Activated CD4-positive, alpha-beta T cell treated with anti-CD3 and anti-CD28 coated beads, Interleukin-2, amount 10 ng/mL, durations not matched to agents 24 days and 14 days (primary cell): ENCODE measurements at places on chromosomes 12 and 14. TPM values are rescaled to one million over a fixed set of nuclear protein-coding genes. Genes with fewer than 3 reads are reported as not detected.

DNA sequence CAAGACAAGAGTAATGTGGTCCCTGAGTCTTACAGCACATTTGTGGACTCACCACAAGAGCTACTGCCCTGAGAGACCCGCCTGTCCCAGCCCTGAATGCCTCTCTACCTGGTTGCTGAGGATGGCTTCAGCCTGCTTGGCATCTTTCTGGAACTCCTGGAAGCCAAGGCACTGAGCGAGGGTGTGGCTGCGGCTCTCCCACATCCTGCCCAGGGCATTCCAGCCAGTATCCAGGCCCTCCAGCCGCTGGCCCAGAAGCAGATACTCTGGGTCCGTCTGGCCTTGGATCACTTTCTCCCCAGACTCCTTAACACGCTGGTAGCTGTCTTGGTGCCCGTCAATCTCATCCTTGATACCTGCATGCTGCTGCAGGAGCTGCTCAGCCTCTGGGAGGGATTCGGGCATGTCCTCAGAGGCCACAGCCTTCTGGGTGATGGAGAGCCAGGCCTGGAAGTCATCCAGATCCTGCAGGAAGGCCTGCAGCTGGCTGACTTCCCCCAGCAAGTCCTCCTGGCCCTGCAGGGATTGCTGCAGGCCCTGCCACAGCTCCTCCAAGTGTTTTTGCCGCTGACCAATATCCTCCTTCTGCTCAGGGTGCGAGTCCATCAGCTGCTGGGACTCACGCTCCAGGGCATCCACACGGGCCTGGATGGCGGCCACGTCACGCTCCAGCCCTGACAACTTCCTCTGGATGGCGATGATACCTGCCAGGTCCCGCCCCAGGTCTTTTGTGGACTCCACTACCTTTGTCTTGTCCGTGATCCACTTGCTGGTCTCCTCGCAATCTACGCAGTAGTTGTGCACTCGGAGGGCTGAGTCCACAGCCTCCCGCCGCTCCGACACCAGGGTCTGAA, 82.3 kb downstream of the PLEKHG3 start:
- no peak overlapping the region for H3K4me3 ChIP-seq
- H3K4me1 ChIP-seq, result no peaks in the 10 kb centered on the region
- no peak overlapping the region for H3K27ac ChIP-seq

PSEN1 gene
- 34.1 and 39.1 TPM in 2 replicates for total RNA-seq

SIX4 gene
- total RNA-seq, result 0.23 and 0.52 TPM in 2 replicates

POLR3B gene
- 12.1 and 13.1 TPM in 2 replicates for total RNA-seq

- H3K36me3 ChIP-seq, result peaks cover 47% of the 10 kb centered on the region
- no peak overlapping the region for H3K27ac ChIP-seq
- peaks cover 12% of the 10 kb centered on the region for H3K4me1 ChIP-seq
Observed at GRCh38 chr12:39587225-39587624, 32.4 kb downstream of the ABCD2 start.
